Activated T-helper 1 cell treated with anti-CD3 and anti-CD28 coated beads, Interleukin-2, amount 50 U/mL, for 16 hours (primary cell): ENCODE measurements at places on chromosomes 12 and 14.

GRCh38 chr14:103870891-103871595 is 23.7 kb upstream of the PPP1R13B start:
- DNase-seq, result no peak

GRCh38 chr12:111386885-111387284 is 18.0 kb upstream of the PHETA1 start:
- no peak for DNase-seq

DNA sequence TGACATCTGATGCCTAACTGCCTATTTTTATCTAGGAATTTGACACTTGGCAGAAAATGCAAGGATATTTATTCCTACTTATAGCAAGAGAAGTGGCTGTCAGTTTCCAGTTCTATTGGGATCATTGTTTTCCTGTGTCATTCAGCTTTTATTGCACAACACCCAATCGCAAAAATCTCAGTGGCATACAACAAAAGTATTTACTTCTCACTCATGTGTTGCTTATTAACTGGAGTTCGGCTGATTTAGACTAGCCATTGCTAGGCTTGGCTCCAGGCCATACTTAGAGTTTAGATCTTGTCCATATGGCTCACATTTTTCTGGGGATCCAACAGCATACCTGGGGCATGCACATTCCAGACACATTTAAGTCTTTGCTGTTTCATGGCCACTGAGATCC is 218.6 kb upstream of the SYT1 start:
- DNase-seq, result no peak

DNA sequence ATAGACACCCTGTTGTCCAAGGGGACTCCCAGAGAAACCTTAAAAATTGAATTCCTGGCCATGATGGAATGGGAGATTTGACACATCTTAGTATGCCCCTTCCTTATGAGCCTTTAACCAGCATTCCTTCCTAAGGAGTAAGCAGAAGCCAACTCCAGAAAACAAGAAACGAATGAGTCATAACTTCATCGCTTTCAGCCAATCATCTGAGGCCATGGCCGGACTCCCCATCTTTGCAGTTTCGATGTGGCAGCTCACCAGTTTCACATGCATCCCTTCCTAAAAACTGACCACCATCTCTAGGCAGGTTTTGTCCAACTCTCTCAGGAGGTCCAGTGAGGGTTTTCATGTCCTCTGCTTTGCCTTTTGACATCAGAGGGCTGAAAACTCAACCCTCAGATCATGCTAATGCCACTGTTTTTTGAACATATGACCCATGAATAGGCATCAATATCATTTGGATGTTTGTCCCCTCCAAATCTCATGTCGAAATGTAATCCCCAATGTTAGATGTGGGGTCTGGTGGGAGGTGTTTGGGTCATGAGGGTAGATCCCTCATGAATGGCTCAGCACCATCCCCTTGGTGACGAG is 19.9 kb downstream of the DAAM1 start:
- DNase-seq, result no peak

DNA sequence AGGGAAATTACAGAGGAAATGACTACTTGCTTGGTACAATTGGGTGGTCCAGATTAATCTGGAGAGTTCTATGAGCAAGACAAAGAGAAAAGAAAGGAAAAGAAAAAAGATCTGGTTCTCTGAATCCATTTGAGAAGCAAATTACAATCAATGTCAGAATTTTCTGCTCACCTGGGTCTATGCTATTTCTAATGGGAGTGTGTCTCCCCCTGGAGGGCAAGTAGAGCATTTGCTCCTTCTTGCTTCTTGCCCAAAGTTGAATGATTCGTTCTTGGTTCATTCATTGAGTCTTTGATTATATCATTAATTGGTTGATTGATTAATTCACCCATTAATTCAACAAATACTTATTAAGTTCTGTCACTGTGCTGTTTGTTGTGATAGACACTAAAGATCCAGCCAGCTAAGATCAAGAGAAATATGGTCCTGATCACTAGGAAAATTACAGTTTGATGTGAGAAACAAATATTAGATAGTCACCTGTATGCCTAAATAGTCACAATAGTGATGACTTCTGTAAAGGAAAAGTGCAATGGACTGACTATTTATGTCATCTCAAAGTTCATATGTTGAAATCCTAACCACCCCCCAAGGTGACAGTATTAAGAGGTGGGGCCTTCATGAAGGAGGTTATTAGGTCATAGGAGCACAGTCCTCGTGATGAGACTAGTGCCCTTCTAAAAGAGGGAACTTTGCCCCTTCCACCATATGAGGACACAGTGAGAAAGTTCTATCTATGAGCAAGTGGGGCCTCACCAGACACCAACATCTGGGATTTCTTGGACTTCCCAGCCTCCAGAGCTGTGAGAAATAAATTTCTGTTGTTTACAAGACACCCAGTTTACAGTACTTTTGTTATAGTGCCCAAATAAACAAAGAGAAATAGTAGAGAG is 8.0 kb upstream of the ASB8 start:
- DNase-seq, result no peak

DNA sequence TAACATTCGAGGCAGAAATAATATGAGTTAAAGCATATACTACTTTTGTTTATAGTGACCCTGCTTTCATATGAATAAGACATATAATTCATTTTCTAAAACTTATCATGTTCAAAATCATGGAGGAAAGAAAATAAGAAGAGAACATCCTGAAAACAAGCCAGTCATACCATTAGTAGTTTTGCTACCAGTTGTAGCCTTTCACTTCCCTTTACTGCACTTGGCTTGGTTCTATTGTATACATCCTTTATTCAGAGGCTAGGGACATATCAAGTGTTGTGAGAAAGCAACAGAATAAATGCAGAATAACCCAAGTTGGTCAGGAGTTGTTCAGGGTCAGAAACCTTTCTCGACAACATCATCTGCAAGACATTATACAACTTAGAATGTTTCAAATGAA is 598.7 kb downstream of the SOX5 start:
- no peak for DNase-seq

DNA sequence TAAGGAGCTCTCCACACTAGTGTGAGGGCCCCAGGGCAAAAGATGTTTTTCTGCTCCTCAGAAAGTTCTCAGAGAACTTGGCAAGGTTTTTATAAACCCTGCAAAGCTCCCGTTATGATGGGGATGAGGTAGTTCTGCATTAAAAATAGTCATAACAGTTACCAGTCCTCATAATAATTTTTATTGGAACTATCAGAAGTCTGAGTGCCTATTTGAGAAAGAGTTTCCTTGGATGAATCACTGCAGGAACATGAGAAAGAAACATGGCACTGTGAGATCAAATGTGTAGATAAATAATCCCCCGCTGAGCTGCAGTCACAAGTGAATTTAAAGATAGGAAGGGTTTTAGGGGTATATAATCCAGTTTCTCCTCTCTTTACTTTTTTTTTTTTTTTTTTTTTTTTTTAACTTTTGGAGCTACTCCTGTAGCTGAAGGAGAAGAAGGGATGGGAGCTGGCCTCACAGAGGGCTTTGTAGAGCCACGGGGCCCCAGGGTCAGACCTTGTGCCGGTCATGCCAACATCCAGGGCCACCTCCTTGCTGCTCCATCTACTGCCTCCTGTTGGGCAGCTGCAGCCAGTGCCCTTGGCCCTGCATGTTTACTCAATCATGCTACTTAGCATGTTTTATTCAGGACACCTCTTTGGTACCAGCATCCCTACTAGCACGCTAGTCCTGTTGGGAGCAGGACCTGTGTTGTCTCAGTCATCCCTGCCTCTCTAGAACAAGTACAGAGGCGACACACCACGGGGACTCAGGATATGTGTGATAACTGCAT is 39.5 kb downstream of the EVL start:
- DNase-seq, result no peak

DNA sequence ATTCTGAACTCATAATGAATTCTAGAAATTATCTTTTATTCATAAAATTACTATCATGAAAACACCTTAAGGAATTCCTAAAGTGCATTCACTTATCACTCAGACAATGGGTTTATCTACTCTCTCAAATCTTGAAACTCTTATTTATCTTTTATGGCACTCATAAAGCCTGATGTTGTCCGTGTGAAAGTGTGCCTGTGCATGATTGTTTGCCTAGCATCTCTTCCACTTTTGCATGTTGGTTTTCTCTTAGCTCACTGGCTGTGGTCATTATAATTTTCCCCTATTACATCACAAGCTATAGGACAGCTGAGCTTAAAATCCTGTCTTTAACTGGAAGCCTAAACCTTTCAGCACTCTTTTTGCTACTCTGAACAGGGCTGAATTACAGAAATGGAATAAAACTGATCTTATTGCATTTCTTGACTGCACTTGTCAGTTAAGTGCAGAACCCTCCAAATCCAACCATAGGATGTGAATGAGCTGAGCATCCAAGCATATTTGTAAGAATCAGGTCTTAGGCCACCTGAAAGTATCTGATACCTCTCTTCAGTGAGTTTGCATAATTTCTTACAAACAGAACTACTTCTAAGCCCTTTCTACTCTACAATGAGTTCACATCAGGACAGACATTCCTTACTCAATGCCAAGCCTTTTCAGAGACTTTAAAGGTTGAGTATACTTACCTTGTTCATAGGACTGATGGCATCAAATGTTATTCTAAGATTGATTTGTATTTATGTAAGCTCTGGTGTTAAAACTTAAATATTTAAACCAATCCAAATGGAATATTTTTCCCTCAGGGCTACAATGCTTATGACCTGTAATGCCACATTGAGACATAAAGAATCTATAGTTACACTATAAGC is 221.2 kb upstream of the KITLG start:
- DNase-seq, result no peak

- DNase-seq, result no peak
Observed at GRCh38 chr12:21725731-21726130, 48.8 kb downstream of the KCNJ8 start.

- no peak for DNase-seq
Observed at GRCh38 chr14:75631453-75631831, 29.2 kb downstream of the ERG28 start.

GRCh38 chr14:51828017-51828797 is 32.2 kb upstream of the GNG2 start:
- DNase-seq, result peak; percentile 32

DNA sequence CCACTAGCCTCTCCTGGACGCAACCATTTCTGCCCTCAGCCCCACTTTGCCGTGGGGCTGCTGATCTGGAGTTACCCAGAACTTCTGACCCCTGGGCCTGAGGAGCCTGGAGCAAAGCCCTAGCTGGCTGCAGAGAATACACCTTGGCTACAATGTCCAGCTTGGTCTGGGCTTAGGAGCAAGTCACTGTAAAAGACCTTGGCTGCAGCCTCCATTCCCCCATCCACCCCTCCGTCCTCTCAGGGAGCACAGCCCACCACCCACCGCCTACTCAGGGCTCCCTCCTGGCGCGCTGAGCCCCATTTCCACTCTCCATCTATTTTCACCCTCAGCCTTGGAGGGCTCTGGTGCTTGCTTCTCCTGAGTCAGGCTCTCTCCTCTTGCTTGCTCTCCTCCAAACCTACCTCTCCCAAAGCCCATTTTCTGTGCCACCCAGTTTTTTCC is 42.9 kb downstream of the ERH start:
- no peak for DNase-seq

- no peak for DNase-seq
Observed at GRCh38 chr12:99427104-99427503, 220.4 kb upstream of the GARIN6 start.

GRCh38 chr12:57816001-57816854 is 2.3 kb downstream of the AVIL start:
- DNase-seq, result no peak
